ENCODE measurements at places on chromosomes 7 and 10. TPM values are rescaled to one million over a fixed set of nuclear protein-coding genes. Genes with fewer than 3 reads are reported as not detected.
A peak's percentile ranks its signal among the peaks of the same experiment; 100 is the strongest.

GRCh38 chr10:96955794-96956193, 123.7 kb downstream of the LCOR start:
- peaks cover 9% of the 10 kb centered on the region for H3K4me1 ChIP-seq
- DNase-seq: no peak
- H3K4me3 ChIP-seq: no peak overlapping the region
- peaks cover 33% of the 10 kb centered on the region for H3K36me3 ChIP-seq
- H3K27me3 ChIP-seq: no peaks in the 10 kb centered on the region

GRCh38 chr7:152735443-152736004, 24.0 kb upstream of the ACTR3B start:
- no peak overlapping the region for H3K4me3 ChIP-seq
- H3K4me1 ChIP-seq: no peaks in the 10 kb centered on the region
- no peaks in the 10 kb centered on the region for H3K36me3 ChIP-seq
- H3K27ac ChIP-seq: no peak overlapping the region

DNA sequence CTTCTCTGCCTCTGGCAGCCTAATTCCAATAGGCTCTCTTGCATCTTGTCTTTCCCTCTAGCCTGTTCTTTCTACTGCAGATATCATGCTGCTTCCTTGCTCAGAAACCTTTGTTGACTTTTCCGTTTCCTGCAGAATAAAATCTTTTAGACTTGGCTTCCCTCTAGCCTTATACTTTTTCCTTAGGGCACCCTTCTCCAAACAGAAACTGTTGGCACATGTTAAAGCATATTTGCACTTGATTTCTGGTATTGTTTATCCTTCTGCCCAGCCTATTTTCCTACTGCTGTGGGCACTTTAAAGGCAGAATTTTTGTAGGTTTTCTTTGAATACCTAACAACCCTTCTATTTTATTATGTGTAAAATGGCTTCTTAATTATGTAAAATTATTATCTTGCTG, 4.6 kb downstream of the GNAI1 start:
- peaks cover 23% of the 10 kb centered on the region for H3K4me1 ChIP-seq
- no peak overlapping the region for H3K4me3 ChIP-seq
- H3K27me3 ChIP-seq: peaks cover 32% of the 10 kb centered on the region
- no peak for DNase-seq
- no peaks in the 10 kb centered on the region for H3K36me3 ChIP-seq
- no peak overlapping the region for H3K27ac ChIP-seq

SMURF1 gene
- 9.4 TPM for total RNA-seq

CPA2 gene
- total RNA-seq: not detected

IQUB gene
- not detected for total RNA-seq

- peak overlapping the region; percentile 94 for H3K27ac ChIP-seq
- DNase-seq: peak; percentile 66
- no peaks in the 10 kb centered on the region for H3K27me3 ChIP-seq
- peaks cover 63% of the 10 kb centered on the region for H3K4me1 ChIP-seq
- peak overlapping the region; percentile 96 for H3K4me3 ChIP-seq
These were observed 844 bp downstream of the NRF1 start for GRCh38 chr7:129612112-129613015.

NPFFR1 gene
- total RNA-seq: not detected

MMD2 gene
- not detected for total RNA-seq

- H3K36me3 ChIP-seq: no peaks in the 10 kb centered on the region
- no peak overlapping the region for H3K27ac ChIP-seq
- DNase-seq: no peak
- no peaks in the 10 kb centered on the region for H3K4me1 ChIP-seq
- H3K4me3 ChIP-seq: no peak overlapping the region
- peaks cover 1% of the 10 kb centered on the region for H3K27me3 ChIP-seq
These were observed 70.4 kb downstream of the AKR1B1 start for GRCh38 chr7:134388336-134389019.

LIPN gene
- total RNA-seq: not detected

All from activated CD8-positive, alpha-beta T cell treated with anti-CD3 and anti-CD28 coated beads for 36 hours (primary cell).